ENCODE measurements at places on chromosomes 2 and 18.

GRCh38 chr2:225052703-225053102 lies 10.4 kb upstream of the DOCK10 start:
- DNase-seq: peak; percentile 12

- no peak for DNase-seq
These were observed 25.4 kb downstream of the SPP2 start for GRCh38 chr2:234075947-234076346.

- no peak for DNase-seq
These were observed 208.4 kb upstream of the ZNF521 start for GRCh38 chr18:25560369-25560768.

- no peak for DNase-seq
These were observed 78.8 kb upstream of the TTC21B start for GRCh38 chr2:166032361-166032760.

DNA sequence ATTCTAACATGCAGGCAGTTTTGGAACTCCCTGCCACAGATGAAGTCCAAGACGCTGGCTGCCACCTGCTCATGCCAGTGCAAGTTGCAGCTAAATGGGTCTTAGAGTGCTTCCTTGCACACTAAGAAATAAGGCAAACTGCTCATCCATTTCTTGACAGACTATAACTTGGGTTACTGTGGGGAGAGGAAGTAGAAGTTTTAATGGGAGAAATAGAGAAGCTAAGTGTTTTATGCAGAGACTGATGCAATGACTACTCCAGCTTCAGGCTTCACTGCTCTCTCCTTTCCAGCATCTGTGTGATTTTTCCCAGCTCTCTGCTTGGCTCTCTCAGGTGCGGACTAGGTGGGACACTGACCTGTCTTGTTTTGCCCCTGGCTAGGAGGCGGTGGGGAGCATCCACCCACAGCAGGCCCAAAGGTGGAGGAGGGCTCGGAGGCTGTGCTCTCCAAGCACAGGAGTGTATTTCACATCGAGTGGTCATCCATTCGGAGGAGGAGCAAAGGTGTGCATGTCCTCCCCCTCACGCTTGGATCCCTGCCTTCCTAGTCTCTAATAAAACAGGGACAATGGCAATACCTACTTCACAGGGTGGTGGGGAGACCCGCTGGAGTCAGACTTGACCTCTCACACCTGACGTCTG lies 48.2 kb downstream of the SLC14A2 start:
- no peak for DNase-seq

- DNase-seq: no peak
These were observed 8.7 kb downstream of the TTC39C start for GRCh38 chr18:24023185-24023814.

Measured in activated gamma-delta T cell treated with anti-CD3 and anti-CD28 coated beads, Interleukin-2, amount 50 U/mL, for 16 hours (primary cell).